ENCODE measurements at places on chromosomes 12 and 14.

DNA sequence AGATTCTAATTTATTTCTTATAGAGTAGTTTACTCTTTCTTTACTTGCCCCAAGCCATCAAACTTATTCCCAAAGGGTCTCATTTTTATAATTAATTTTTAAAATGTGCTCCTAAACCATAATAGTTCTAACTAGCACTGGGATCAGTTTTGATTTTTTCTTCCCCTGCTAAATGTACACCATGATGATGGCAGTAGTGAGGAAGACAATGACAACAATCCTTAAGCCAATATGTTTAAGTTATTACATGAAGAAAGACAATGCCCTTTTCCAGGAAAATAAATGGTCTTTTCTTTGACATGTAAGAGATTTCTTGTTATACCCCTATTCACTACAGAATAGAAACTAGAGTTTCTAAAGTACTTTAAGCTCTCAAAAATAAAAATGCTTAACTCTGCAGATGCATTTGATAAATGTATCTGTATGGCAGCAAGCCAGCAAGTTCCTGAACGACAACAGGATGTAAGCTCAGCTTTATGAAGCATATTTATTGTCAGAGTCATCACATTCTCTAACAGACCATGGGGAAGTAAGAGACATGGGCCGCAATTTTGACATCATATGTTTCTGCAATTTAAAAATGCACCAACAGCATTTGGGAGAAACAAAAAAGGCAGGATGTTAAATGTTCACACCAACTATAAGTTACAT is 36.0 kb upstream of the SNX6 start:
- DNase-seq, result peak; percentile 5

GRCh38 chr12:34391771-34392581 is 369.7 kb downstream of the ALG10 start:
- DNase-seq, result no peak

GRCh38 chr12:31991815-31992214 is 32.6 kb downstream of the RESF1 start:
- DNase-seq, result no peak

- DNase-seq, result no peak
Observed at GRCh38 chr12:31507966-31508365, 83.0 kb downstream of the DENND5B start.

DNA sequence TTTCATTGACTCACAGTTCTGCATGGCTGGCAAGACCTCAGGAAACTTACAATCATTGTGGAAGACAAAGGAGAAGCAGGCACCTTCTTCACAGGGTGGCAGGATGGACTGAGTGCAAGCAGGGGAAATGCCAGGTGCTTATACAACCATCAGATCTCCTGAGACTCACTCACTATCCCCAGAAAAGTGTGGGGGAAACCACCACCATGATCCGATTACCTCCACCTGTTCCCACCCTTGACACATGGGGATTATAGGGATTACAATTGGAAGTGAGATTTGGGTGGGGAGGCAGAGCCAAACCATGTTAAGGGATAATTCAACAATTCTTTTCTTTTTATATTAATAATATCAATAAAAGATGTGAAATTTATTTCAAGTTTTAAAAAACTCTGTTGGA is 34.1 kb downstream of the CNTN1 start:
- DNase-seq, result no peak

GRCh38 chr12:132492522-132492921 is 2.6 kb downstream of the FBRSL1 start:
- no peak for DNase-seq

GRCh38 chr14:80213602-80214001 is 2.3 kb upstream of the DIO2 start:
- DNase-seq, result no peak

DNA sequence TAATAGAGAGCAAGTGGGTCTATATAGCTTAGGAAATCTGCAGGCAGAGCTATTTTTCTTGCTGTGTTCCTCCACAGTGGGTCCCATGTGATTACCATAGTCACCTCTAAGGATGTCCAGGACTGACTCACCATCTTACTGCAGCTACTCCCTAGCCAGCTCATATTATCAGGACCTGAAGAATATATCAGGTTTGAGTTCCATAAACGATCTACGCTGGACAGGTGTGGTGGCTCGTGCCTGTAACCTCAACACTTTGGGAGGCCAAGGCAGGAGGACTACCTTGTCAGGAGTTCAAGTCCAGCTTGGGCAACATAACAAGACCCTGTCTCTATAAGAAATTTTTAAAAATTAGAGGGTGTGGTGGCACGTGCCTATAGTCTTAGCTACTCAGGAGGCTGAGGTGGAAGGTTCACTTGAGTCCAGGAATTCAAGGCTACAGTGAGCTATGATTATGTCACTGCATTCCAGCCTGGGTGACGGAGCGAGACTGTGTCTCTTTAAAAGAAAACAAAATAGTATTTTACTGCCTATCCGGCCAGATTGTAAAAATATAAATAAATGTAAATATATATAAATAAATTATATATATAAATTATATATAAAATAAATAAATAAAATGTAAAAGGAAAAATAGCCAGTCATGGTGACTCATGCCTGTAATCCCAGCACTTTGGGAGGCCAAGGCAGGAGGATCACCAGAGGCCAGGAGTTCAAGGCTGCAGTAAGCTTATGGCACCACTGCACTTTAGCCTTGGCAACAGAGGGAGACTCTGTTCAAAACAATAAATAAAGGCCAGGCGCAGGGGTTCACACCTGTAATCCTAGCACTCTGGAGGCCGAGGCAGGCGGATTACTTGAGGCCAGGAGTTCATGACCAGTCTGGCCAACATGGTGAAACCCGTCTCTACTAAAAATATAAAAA is 6.9 kb upstream of the SPRYD4 start:
- DNase-seq, result no peak

DNA sequence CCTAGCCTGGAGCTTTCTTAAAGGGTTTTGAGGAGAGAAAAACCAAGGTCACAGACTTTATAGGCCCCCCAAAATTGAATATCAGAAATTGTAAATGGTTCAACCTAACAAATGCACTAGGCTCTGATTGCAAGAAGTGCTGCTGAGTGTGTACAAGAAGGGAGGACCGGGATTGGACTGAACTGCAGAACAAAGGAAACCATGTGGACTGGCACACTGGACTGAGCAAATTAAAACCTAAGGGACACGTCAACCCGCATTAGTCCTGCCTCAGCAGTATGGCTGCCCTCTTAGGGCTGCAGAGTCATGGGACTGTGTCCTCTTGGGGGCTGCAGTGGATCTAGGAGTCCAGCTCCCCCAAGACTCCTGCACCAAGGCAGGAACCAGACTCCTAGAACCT is 842 bp upstream of the CISTR start:
- no peak for DNase-seq

DNA sequence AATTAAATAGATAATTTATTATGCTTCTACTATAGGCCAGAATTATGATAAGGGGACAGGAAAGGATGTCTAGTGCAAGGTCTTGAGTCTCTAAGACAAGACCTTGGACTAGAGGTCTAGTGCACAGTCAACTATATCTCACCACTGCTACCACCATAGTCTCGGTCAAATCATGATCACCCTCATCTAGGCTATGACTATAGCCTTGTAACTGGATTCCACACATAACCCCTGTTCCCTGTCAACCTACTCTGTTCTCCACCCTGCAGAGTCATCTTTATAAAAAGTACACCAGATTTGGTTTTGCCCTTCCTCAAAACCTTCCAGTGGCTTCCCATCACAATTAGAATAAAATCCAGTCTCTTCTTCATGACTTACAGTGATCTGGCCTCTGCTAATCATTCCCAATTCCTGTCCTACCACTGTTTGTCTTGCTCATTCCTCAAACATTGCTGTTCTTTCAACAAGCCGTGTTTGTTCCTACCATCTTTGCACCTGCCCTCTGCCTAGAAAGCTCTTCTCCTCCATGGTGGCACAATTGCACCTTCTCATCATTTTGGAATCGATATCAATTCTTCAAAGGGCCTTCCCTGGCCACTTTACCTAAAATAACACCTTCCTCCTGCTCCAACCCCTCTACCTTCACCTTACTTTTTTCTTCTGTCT is 169.4 kb downstream of the FOXN3 start:
- DNase-seq, result no peak

GRCh38 chr12:121513464-121514183 is 67.2 kb downstream of the KDM2B start:
- no peak for DNase-seq

DNA sequence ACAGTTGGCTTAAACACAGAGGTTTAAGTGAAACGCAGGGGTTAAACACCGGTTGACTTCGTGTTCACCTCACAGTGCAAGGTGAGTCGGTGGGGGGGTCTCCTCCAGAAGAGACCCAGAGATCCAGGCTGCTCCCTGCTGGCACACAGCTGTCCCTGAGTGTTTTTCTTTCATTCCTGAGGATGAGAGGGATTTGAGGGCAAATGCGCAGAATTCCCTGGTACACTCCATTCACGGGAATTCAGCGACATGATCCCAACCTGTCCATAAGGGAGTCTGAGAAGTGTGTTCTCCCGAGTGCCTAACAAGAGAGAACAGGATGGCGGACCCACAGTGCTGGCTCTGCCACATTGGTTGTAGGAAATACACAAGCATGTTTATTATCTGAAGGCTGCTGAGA is 107.2 kb upstream of the ESRRB start:
- no peak for DNase-seq

- no peak for DNase-seq
Observed at GRCh38 chr12:75086091-75087038, 123.3 kb downstream of the KCNC2 start.

DNA sequence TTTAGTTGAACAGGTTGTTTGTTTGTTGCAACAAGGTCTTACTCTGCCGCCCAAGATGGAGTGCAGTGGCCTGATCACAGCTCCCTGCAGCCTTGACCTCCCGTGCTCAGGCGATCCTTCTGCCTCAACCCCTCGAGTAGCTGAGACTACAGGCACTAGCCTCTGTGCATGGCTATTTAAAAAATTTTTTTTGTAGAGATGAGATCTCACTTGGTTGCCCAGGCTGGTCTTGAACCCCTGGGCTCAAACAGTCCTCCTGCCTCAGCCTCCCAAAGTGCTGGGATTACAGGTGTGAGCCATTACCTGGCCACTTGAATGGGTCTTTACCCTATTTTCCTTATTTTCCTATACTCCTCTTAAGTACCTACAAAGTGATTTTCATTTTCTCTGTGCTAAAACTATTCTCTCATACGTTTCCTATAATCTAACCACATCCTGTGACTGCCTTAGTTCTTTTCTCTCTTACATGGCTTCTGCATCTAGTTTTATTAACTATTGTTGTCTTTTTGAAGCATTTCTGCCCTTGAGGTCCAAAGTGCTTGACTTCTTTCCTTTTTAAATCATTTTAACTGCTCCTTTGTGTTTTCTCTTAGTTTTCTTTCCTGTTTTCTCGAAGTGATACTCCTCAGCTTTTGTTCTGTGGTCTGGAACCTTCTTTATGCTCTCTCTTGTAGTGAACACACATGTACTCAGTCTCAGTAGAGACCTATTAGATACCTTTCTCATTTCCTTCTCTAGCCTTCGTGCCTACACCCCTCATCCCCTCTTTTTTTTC is 14.1 kb downstream of the GPX2 start:
- DNase-seq, result no peak

Measured in T-helper 17 cell (primary cell).